ENCODE measurements at places on chromosomes 6 and 20. TPM values are rescaled to one million over a fixed set of nuclear protein-coding genes. Genes with fewer than 3 reads are reported as not detected.

GRCh38 chr20:19322061-19322985, 109.9 kb downstream of the SLC24A3 start:
- no peak for DNase-seq

- DNase-seq: no peak
Observed at GRCh38 chr6:89050697-89051096, 29.9 kb upstream of the PNRC1 start.

- no peak for DNase-seq
Observed at GRCh38 chr6:68059261-68059660, 575.8 kb upstream of the ADGRB3 start.

DNA sequence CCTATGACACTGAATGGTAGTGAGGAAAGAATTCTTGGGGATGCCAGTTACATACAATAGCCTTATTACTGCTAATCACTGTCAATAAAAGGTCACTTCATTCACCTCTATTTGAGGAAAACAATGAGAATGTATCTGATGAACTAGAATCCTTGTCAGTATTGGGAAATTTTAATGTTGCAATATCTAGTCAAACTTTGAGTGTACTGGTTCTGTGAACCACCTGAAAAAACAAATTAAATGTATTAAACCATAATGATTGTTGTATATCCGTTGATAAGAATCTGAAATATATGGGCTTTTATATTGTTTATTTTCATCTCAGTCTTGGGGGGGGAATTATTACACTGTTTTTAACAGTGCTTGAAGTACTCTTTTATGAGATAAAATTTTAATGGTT, 10.6 kb downstream of the TAF11 start:
- DNase-seq: no peak

DNA sequence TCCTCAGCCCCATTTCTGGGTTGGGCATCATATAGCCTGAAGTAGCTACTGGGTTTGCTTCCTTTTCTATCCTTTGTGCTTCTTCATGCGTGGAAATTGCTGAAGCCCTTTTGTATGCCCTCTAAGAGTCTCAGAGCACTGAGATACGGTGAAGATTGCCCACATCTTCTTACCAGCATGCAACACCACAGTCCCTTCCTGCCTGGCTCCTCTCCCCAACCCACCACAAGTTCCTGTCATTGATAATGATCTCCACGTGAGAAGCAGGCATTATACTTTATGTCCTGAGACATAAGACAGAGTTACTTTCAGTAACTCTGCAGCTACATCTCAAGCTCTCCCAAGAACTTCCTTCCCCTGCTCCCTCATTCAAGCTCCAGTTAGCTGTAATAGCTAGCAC, 15.8 kb upstream of the PLCB4 start:
- no peak for DNase-seq

DNA sequence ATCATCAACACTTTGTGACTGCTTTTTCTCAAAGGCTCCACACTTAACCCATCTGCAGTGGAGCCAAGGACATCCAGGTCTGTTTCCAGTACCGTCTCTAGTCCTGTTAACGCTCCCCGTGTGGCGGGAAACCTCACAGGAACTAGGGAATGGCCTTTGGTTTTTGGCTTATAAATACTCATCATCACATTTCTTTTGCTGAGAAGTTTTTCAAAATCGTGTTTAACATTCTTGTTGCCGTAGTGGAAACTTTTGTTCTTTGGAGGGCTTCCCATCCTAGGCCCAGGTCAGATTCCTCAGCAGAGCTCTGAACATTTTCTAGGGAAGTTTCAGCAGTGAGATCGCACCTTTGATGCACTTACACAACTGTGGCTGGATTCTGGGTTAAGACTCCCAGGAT, 24.6 kb downstream of the DAAM2 start:
- peak; percentile 9 for DNase-seq

GRCh38 chr6:87699576-87699975, 2.5 kb downstream of the AKIRIN2 start:
- no peak for DNase-seq

Gene CPNE5
- 0.18 TPM for total RNA-seq

Gene HLA-G
- not detected for total RNA-seq

Gene CLPSL2
- not detected for total RNA-seq

Gene HSF2
- total RNA-seq: 36.5 TPM

Gene CALHM4
- total RNA-seq: not detected

Gene COL10A1
- not detected for total RNA-seq

Measured in fibroblast of the aortic adventitia (primary cell).